GM13976 (cell line): ENCODE measurements at places on chromosomes 11 and 22.

DNA sequence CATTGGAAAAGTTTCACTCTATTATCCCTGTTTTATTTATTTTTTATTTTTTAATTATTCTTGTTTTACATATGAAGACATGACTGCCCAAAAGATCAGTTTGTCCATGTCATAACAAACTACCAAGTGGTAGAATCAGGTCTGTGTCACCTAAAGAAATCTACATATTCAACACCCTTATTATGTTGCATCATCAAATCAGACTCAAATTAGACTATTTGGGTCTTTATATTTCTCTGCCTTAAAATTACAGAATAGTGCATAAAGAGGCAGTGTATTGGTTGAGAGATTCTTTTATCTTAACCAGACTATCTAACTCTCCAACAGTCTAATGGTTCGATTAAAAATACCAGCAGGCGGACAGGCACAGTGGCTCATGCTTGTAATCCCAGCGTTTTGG, 18.5 kb upstream of the ATP5MG start:
- no peak for DNase-seq

DNA sequence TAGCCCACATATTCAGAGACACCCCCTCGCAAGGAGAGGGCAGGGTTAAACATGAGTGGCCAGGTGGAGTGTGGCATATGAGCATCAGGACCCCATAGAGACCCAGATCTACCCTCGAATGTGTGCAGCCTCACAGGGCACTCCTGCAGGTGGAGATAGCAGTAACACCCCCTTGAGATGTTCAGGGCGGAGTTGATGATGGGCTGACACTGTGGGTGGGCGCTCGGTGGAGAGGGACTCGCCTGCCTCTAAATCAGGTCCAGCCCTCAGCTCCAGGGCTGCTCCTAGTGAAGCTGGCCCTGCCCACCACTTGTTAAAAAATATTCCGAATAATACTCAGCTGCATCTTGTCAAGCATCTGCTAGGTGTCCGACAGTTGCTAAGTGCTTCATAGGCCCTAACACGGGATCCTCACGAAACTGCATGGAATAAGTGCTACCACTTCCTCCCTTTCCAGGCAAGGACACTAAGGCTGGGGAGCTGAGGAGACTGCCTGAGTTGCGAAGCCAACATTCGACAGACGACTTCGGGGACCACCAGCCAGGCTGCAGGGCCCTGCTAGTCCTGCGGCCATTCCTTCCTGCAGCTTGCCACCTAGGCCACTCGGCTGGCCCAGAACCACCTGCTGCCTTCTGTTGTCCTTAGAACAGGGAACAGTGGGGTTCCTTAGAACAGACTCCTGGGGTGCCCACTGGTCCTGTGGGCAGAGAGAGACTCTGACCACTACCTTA, 74.0 kb upstream of the WNT11 start:
- DNase-seq, result no peak

DNA sequence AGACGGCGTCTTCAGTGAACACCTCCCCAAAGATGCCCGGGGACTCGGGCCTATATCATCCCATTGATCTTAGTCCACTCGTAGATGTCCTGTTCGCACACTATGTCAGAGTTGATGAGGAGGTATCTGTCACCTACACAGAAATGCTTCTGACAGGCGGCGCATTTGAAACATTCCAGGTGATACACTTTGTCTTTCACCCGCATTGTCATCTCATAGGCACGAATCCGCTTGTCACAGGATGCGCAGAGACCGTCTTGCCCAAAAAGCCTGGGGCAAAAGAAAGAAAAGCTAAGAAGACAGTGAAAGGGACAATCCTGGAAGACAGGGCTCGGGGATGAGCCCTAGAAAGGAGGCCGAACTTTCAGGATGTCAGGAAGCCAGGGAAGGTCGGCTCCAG, 32.6 kb downstream of the LMO2 start:
- DNase-seq, result no peak

- peak; percentile 99 for DNase-seq
These were observed at the start of gene TOMM22 for GRCh38 chr22:38681582-38682335. Gene TOMM22, plus strand, starts transcription at chr22:38681957. Its CDS starts 22 bp downstream, at chr22:38681979.

- DNase-seq, result no peak
These were observed 15.0 kb upstream of the GNB1L start for GRCh38 chr22:19869497-19870152.

GRCh38 chr11:15896530-15896929, 459.8 kb downstream of the SOX6 start:
- DNase-seq, result no peak

DNA sequence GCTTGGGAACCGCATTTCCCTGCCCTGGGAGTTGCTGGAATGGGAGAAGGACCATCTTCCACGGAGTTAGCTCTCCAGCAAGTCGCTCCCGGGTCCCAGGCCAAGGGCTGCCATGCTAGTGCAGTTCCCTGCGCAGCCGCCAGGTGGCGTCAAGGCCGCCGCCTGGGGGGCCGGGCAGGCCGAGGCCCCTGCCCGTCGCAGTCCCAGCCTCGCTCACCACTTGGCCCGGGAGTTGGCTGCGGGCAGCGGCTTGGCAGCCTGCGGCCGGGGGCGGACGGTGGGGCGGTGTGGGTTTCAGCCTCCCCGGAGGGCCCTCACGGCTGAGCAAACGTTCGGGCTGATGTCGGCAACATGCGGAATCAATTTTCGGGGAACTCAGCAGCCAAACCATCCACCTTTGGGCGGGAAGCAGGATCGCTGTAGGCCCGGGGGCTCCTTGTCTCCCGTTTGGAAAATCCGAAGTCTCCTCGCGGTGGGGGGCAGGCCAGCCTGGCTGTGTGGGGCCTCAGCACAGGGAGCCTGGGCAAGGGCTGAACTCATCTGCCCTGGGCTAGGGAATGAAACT, 415.1 kb downstream of the SOX6 start:
- DNase-seq, result peak; percentile 79

DNA sequence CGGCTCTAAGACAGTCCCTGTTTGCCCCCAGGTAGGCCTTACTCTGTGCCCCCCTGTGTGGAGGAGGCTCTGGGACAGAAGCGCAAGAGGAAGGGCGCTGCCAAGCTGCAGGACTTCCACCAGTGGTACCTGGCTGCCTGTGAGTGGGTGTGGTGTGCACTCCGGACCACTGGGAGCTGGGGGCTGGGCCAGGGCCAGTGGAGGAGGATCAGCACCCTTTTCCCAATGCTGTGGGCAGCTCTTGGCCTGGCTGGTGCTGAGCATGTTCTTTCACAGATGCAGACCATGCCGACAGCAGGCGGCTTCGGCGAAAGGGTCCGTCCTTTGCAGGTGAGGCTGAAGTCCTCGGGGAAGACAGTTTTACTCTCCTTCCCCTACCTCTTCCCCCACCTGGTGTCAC, 3.7 kb downstream of the SCO2 start:
- no peak for DNase-seq

DNA sequence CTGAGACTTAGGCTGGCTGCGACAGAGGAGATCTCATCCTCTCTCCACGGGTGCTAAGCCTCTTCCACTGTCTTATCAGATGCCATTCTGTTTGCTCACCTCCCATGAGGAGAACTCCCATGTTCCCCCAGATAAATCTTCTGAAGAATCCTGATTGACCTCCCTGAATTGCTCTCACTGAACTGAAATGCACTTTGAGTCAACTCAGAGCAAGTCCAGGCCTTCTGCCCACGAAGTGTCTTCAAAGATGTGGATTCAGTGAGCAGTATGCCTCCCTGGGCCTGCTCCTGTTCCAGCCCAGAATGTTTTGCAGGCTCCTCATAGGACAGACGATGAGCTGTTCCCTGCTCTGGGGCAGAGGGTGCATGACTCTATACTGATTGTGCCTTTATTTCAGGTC, 17.4 kb downstream of the TUB start:
- DNase-seq, result no peak

DNA sequence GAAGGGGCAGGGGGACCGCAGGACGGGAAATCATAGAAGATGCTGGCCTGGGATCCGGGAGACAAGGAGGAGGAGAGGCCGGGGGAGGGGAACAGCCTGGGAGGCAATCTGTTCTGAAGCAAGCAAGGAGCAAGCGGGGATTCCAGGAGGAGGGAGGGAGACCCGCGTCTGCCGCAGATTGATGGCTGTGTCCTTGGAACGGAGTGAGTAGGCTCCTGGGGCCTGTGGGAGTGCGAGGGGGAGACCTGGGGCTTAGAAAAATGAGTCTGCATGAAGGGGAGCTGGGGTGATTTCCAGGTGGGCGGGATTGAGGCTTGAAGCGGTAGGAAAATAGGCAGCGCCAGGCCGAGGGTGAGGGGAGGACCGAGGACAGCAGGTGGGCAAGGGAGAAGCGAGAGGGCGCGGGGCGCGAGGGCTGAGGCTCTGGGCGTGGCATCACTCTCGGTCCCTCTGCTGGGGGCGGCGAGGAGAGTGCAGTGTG, 1.6 kb upstream of the LRRC55 start:
- DNase-seq, result no peak

DNA sequence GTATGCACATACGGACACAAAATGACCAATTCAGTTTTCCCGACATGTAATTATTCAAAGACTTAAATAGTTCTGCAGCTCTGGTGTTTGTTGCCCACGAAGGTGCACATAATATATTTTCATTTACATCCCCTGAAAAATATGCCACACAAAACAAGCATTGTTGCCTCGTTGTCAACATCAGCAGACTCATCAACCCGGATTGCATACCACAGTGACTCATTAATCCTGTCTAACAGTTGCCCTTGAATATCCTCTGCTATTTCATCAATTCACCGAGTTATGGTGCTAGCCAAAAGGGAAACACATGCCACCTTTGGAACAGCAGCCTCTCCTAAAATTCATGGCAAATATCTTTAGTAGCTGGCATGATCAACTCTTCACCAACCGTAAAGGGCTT, 582.2 kb downstream of the LRRC4C start:
- DNase-seq, result no peak

GRCh38 chr22:20584872-20585638, 77.6 kb downstream of the MED15 start:
- DNase-seq, result no peak

DNA sequence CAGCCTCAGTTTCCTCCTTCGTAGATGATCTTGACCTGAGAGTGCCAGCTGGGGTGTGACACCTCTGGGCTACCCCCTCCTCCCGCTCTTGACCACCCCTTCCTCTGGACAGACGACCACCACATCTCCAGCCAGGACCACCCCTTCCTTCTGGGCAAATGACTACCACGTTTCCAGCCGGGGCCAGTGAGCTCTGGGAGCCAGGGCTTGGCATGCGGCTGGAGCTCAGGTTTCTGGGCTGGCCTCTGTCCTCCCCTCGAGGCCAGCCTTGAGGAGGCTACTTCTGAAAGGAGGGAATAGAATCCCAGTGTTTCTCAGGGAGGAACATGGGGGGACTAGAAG, 120.9 kb downstream of the KCNQ1OT1 start:
- DNase-seq, result no peak

GRCh38 chr22:45254789-45255278, 14.1 kb upstream of the KIAA0930 start:
- DNase-seq, result peak; percentile 71

GRCh38 chr11:64903291-64903833, 13.6 kb downstream of the ATG2A start:
- no peak for DNase-seq

- peak; percentile 86 for DNase-seq
These were observed 16.2 kb downstream of the MISFA start for GRCh38 chr11:18615628-18616392.

DNA sequence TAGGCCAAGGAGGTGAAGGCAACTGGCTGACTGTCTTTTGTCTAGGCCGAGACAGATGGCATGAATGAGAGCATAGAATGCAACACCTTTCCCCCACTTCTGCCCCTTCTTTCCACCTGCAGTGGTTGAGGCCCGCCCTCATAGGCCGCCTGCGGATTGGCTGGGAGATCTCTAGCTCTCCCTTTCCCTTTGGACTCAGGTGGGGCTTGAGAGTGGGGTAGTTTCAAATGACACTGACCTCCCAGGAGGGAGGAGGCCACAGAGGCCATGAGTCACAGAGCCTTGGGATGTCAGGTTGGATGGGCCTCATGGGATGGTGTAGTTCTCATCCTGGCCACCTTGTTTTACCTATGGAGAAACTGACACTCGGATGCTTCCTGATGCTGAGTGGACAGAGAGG, 9.1 kb downstream of the MICAL2 start:
- DNase-seq, result no peak

- no peak for DNase-seq
These were observed 229.2 kb downstream of the TBC1D22A start for GRCh38 chr22:46991666-46992065.

GRCh38 chr11:47552056-47552565, 821 bp downstream of the CELF1 start:
- no peak for DNase-seq

GRCh38 chr11:131580476-131580875, 210.1 kb downstream of the NTM start:
- no peak for DNase-seq

DNA sequence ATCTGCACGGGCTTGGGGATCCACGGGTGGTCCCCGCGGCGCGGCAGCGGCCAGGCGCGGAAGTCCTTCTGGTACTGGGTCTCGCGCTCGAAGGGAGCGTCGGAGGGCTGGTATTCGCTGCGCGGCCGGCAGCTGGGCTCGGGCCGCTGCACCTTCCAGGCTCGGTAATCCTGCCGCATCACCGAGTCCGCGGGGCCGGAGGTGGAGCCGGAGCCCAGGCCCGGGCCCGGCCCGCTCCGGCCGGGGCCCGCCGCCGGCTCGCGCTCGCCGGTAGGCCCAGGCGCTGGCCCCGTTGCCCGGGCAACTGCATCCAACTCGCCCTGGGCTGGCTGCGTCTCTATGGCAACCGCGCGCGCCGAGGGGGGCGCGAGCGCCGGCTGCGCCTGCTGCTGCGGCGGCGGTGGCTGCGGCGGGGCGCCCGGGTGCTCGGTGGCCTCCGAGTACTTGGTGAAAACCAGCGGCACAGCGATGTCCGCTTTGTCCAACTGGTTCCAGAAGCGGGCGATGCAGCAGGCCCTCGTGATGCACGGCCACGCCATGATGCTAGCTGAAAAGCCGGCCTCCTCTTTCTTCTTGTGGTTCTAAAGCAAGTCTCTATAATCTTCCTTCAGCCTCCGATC, 897 bp downstream of the MAP6 start:
- peak; percentile 76 for DNase-seq

- no peak for DNase-seq
These were observed 234.7 kb downstream of the BRD1 start for GRCh38 chr22:49592780-49593501.

- no peak for DNase-seq
These were observed 64.4 kb downstream of the MYH9 start for GRCh38 chr22:36323182-36323854.

- DNase-seq, result no peak
These were observed 201.6 kb upstream of the NAV2 start for GRCh38 chr11:19511066-19511412.

GRCh38 chr11:11979488-11980117, 28.8 kb downstream of the DKK3 start:
- no peak for DNase-seq

- DNase-seq, result peak; percentile 87
These were observed 3.5 kb downstream of the PHLDB1 start for GRCh38 chr11:118610773-118611432.

- no peak for DNase-seq
These were observed at the start of gene PCF11 for GRCh38 chr11:83156996-83157593. Gene PCF11, plus strand, starts transcription at chr11:83157131. Its CDS starts 309 bp downstream, at chr11:83157440.

DNA sequence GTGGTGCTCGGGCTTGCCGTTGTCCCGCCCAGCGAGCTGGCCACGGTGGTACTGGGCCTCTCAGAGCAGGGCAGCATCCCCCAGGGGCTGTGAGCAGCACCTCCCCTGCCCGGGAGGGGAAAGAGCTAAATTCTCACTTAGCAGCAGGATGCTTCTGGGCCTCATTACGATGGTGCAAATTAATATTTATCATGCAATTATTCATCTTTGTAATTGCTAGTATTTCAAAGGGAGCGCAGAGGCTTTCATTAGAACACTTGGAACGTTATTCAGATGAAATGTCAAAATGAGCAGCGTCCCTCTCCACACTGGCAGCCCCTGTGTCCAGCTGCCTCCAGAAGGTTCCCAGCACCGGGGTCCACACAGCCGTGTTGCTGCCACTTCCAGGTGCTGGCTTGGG, 95.9 kb upstream of the PRR5 start:
- no peak for DNase-seq
